ENCODE measurements at places on chromosomes 7 and 10.
A peak's percentile ranks its signal among the peaks of the same experiment; 100 is the strongest.

DNA sequence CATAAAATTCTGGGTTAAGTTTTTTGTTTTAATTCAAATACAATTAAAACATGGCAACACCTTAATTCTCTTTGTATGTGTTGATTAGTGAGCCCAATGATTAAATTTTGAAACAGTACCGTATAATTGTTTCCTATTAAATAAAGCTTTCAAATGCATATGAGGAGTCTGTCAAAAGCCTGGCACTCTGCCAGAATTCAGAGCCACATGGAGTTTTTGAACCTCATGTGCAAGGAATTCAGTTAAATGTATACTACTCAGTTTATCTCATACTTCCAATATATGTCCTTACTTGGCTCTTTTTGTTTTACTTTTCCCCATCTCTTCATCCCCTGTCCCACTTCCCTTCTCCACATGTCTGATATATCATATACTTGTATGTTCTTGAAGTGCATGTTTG lies 165.6 kb upstream of the FAM3C start:
- no peak for DNase-seq

DNA sequence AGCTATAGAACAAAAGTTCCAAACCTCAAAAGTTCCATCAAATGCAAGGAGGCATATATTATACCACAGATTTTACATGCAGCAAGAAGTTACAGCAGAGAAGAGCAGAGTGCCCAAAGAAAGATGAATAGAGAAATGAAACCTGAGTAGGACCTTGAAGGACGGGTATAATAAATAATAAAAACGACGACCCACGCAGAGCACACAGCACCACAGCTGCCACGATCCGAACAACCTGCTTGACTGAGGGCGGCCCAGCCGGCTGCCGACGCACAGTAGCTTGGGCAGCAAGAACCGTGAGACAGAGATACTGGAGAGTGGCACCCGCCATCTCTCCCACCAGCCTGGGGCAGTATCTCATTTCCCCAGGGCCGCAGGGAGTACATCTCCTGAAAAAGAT lies 79.0 kb downstream of the HIPK2 start:
- DNase-seq: no peak

- no peak for DNase-seq
Measured at GRCh38 chr7:42880392-42880791, 31.5 kb downstream of the C7orf25 start.

DNA sequence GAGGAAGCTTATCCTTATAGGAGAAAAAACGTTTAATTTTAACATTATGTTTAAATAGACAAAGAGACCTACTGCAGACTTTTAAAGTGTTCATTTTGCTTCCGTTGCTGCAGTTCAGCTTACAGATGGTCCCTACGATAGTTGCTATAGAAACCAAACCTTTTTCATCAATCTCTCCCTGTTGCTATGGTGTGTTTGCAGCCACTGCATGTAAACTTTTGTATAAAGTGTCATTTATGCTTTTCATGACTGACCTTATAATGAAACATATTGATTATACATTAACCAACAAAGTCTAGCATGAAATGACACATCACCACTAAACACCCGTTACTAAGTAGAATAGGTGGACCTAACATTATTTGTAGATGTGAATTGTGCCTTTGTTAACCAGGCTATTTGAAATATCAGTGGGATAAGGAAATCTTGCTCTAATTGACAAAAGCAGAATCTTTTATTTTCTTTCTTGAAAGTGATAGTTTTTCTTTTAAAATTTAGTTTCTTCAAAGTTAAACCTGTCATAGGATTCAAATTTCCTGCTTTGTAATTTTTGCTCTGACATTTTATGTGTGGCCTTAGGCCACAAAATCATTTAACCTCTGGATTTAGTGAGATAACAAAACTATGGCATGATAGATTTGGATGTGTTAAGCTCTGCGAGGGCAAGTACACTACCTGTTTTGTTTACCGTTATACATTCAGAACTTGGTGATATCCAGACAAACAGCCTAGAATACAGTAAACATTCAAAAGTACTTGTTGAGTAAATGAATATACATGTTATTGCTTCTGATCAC lies 64.0 kb downstream of the CACNB2 start:
- no peak for DNase-seq

GRCh38 chr7:111138193-111138569 lies 47.3 kb downstream of the LRRN3 start:
- no peak for DNase-seq

- DNase-seq: no peak
Measured at GRCh38 chr10:117419921-117420320, 44.7 kb upstream of the PDZD8 start.

- DNase-seq: no peak
Measured at GRCh38 chr7:41695661-41696322, 7.1 kb downstream of the INHBA start.

GRCh38 chr10:101779544-101780186 lies 3.6 kb downstream of the NPM3 start:
- DNase-seq: no peak

GRCh38 chr7:27688646-27689045 lies 26.0 kb upstream of the HIBADH start:
- no peak for DNase-seq

GRCh38 chr7:44964831-44965440 lies 13.9 kb downstream of the MYO1G start:
- DNase-seq: no peak

- no peak for DNase-seq
Measured at GRCh38 chr7:4822677-4823076, 39.2 kb downstream of the PAPOLB start.

GRCh38 chr10:33391611-33392465 lies 57.4 kb upstream of the NRP1 start:
- DNase-seq: no peak

GRCh38 chr7:155811895-155812761 lies at the start of gene SHH:
TSS of gene SHH (minus strand) at chr7:155812463. CDS start at chr7:155812122, 341 bp downstream.
- no peak for DNase-seq

GRCh38 chr10:14742815-14743214 lies 31.9 kb downstream of the FAM107B start:
- no peak for DNase-seq

DNA sequence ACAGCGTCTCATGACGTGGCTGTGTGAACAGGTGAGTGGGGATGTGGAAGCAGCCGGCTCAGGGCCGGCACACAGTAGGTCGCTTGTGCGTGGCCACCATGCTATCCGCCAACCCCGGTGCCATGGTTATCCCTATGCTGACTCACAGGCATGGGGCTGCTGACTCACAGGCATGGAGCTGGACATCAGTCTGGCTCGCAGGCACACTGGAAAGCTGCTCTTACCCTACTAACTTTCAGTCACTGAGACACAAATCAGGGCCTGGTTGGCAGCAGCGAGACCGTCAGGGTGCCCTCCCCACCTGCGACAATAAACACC lies 341.9 kb downstream of the PTPRN2 start:
- DNase-seq: no peak

DNA sequence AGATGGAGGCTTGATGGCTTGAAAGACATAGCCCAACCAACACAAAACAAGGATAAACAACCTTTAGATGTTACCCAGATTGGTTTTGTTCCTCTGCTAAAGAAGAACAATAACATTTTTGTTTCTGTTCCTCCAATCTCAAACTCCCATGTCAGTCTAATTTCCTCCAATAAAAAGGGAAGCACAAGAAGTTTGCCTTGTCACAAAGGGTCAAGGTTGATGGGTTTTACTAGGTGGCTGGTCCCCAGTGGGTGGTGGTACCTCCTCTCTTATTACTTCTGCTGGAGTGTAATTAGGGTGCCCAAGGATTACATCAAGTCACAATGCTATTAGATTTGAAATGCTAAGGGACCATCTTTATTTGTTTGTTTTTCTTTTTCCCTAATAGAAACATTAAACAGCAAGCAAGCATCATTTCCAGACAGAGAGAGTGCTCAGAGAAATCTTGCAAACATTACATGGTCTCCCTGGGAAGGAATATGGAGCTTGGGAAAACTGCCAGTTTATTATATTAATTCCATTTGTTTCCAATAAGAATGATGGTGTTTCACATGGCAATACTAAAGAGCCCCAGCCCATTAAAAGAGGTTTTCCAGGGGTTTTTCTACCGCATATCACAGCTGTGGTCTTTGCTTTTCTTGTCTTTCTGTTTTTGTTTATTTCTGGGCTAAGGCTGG lies 78.3 kb upstream of the AOAH start:
- DNase-seq: no peak

GRCh38 chr7:36474283-36475010 lies 84.8 kb downstream of the ANLN start:
- DNase-seq: peak; percentile 24

DNA sequence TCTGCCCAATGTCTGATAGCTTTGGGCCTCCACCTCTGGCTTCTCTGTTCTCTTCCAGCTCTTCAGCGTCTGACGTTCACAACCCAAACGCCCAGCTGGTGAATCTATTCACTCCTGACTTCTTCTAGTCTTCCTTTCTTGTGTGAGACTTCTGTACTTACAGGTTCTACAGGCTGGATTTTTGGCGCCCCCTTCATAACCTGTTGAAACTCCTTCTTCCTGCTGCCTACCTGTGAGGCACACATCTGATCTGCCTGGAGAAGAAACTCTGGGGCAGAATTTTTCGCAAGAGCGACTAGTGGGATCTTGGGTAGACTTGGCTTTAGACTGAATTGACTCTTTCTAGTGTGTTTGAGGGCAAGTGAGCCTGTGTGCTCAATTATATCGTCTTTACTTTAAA lies 249.3 kb downstream of the REEP3 start:
- DNase-seq: no peak

DNA sequence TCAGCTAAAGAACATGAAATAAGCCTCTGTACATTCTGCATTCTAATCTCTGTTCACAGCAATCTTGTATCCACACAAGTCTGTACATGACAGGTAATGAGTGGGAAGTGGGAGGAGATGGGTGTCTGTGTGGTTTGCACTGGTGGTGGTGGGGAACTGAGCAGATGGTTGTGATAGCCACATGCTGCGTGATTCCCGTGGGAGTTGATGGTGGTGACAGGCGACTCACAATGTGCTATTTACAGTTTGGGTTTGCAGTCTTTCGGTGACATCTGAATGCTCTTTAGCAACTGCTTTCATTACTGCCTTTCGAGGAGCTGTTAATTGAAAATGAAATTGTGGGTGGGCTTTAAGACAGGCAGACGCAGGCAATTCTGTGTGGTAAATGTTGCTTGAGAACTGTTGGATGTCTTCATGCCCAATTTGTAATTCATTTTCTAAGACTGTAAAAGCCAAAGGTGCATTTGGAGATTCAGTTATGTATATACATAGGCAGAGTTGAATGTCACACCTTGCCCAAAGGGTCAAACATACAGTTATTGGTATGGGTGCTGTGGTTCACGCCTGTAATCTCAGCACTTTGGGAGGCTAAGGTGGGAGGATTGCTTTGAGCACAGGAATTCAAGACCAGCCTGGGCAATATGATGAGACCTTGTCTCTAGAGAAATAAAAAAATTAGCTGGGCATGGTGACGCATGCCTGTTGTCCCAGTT lies 308.2 kb downstream of the AUTS2 start:
- DNase-seq: no peak

DNA sequence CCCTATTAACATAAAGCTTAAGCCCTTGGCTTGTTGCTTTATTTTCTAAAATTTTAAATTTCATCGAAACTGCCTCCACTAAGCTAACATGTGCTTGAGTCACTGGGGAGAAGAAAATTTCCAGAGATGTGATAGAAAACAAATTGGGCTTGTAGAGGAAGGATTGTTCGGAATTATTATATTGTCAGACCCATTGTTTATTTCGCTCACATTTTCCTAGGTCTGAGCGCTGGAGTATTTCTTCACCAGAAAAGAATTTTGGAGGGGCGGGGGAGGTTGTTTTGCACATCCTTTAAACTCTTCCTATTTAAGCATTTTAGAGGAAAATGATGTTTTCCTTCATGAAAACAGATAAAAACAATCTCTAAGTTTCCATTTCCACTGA lies 29.1 kb downstream of the CELF2 start:
- no peak for DNase-seq

- DNase-seq: no peak
Measured at GRCh38 chr7:131560061-131560460, 3.6 kb upstream of the PODXL start.

- no peak for DNase-seq
Measured at GRCh38 chr10:132354356-132355094, 22.5 kb downstream of the LRRC27 start.

- DNase-seq: no peak
Measured at GRCh38 chr7:20226860-20227259, 9.7 kb upstream of the MACC1 start.

GRCh38 chr10:90920986-90921666 lies at the start of gene ANKRD1:
TSS of gene ANKRD1 (minus strand) at chr10:90921087. CDS start at chr10:90921027, 60 bp downstream.
- no peak for DNase-seq

- no peak for DNase-seq
Measured at GRCh38 chr7:1885465-1886226, 215.6 kb downstream of the ELFN1 start.

DNA sequence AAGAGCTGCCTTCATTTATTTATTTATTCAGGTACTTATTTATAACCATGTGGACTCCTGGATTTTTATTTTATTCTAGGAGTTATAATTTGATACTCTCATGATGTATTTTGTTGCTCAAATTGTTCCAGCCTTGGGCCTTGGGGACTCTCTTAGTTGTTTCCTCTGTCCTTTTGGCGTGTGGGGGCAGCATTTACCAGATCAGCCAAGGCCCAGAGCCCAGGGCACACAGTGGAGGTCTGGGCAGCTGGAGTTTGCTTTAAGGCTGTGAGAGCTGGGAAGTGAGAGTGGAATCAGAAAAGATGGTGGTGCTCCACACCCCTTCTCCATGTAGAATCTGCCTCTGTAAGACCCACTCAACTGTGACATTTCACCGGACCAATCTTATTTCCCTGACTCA lies 398.9 kb downstream of the RPS24 start:
- no peak for DNase-seq

DNA sequence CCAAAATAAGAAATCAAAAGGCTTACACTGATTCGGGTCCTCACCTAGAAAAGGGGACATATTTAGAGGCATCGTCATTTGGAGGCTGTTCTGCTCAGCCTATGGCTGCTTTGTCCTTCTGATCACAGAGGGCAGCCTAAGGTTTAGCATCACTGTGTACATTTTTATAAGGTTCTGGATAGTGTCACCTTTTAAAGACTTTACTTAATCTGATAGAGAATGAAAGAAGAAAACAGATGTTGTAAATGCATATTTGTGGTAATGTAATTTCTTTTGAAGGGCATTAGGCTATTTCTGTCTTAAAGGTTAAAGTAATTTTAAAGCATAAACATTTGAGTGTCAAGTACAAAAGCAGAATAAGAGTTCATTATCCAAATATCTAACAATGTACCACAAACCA lies 445.3 kb upstream of the LRRN3 start:
- no peak for DNase-seq

- no peak for DNase-seq
Measured at GRCh38 chr7:17299483-17299991, 1.1 kb downstream of the AHR start.

All from GF-D8 (cell line).